ENCODE measurements at places on chromosomes 3 and 15.

GRCh38 chr3:55521064-55521737 is 34.1 kb upstream of the WNT5A start:
- DNase-seq, result no peak

DNA sequence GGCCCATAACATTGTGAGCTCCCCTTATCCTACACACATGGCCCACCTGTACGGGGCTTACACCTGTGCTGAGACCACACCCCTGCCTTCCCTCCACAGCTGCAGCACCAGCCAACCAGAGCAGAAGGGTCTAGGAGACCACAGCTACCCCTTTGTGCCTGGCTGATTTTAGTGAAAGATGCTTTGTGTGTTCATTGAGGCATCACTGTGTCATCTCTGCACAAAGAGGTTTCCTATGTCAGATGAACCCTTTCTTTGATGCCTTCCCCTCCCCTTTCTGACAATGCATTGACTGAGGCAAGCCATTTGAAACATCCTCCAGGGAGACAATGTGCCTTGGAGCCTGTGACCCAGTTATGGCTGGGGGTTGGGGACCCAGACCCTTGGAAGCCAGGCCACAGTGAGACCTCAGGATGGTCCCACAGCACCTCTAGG is 54.9 kb upstream of the SLC7A14 start:
- no peak for DNase-seq

GRCh38 chr15:62848632-62849050 is 193.9 kb upstream of the TPM1 start:
- no peak for DNase-seq

- no peak for DNase-seq
Measured at GRCh38 chr3:171729452-171730334, 80.6 kb downstream of the PLD1 start.

GRCh38 chr3:151100076-151100475 is 14.6 kb downstream of the MED12L start:
- DNase-seq, result no peak

GRCh38 chr3:28595372-28595771 is 246.7 kb upstream of the AZI2 start:
- no peak for DNase-seq

GRCh38 chr3:24470277-24470676 is 24.4 kb downstream of the THRB start:
- no peak for DNase-seq

DNA sequence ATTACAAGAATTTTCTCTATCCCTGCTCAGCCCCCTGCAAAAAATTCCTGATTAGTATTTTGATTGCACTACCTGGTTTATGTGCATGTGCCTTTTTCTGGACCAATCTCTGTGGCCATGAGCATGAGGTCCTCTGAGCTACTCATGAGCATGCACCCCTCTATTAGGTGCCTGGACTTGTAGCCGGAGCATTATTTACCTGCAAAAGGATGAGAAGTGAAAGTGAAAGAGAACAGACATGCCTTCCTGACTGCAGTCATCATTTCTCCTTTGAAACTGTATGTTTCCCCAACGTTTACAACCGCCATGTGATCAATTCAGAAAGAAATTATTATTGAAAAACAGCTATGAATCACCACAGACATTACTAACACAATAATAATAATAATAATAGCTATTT is 1008.8 kb downstream of the ROBO2 start:
- no peak for DNase-seq

DNA sequence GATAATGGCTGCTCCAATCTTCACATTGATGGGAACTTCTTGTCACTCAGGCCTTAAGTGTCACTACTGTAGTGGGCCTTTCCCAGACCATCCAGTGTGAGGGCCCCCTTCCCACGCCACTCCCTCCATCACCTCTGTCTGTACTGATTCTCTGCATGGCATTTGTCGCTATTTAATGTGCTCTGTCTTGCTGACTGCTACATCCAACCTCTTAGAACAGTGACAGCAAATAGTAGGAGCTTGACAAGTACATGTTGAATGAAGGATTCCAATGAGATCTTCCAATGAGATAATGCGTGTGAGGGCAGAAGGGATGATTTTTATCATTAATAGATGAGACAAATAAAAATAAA is 5.6 kb upstream of the CCR9 start:
- no peak for DNase-seq

- no peak for DNase-seq
Measured at GRCh38 chr3:139534455-139534812, 5.1 kb downstream of the RBP1 start.

DNA sequence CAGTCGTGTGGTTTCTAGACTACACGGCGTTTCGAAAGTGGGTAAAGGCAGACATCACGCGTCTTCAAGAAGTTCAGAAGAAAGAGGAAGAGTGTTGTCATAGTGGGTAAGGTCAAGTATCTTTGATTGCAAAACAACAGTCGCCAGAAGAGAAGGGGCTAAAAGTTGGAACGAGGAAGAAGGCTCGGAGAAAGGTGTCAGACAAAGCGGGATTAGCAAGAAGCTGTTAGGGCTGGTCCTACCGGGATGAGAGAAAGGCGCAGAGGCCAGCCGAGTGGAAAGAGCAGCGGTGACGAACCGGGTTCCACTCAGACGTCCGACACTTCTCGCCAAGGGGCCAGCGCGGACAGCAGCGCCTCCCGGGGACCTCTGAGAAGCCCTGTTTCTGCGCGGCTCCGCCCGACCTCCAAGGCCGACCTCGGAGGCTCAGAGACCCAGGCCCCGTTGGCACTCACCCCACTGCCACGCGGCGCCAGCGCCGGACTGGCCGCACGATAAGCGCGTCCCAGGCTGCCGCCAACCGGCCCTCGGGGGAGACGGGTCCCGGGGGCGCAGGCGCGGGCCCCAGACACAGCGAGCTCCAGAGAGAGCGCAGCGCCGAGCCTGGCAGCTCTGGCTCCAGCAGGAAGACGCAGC is 436 bp downstream of the ADPGK start:
- DNase-seq, result no peak

- no peak for DNase-seq
Measured at GRCh38 chr3:111681661-111682426, 86.7 kb upstream of the ZBED2 start.

DNA sequence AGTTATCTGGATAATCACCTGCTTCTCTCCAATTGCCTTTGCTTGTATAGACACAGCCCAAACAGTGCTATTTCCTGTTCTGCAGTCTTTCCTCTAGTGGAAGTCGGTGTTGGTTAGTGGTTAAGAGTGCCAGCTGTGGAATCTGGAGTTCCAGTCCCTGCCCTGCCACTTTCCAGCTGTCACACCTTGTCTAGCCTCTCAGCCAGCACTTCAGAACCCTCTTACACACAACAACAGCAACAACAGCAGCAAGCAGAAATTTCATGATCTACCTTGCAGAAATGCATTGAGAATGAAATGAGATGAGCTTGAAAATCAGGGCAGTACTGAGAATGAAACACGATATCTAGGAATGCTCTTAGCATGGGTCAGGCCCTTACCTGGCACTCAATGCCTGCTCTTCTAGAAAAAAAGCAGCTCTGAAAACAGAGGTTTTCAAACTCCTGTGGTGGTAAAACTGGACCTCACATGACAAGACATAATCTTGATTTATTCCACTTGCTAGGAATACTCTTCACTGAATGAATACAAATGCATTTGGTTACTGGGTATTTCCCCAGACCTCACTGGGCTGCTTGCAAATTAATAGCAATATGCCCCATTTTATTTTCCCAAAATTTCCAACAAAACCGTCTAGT is 3.3 kb upstream of the WNT5A start:
- DNase-seq, result no peak
